ENCODE measurements at places on chromosomes 4 and X.

- peak; percentile 84 for DNase-seq
Observed at GRCh38 chr4:186725469-186726425, 2.1 kb upstream of the FAT1 start.

DNA sequence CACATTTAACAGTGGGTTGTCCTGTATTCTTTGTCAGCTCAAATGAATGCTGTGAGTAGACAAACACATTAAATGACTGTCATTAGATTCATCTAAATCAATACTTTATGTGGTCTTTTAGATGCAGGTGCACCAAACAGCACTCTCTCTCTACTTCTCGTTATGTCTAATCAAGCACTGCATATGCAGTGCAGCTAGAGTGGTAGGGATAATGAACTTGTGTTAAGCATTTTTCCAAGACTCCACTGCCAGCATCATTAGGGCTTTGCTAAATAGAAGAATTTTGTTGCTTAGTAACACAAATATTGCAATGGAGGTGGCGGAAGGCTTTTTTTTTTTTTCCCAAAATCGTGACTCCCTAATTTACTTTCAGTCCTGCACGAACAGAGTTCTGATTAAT is 447.0 kb upstream of the GALNT7 start:
- DNase-seq = no peak

GRCh38 chr4:112141366-112142138 is 3.7 kb upstream of the FAM241A start:
- DNase-seq = no peak

GRCh38 chrX:20029728-20030127 is 38.9 kb upstream of the BCLAF3 start:
- DNase-seq = no peak

GRCh38 chr4:110412354-110413065 is 63.4 kb upstream of the ENPEP start:
- no peak for DNase-seq

GRCh38 chr4:143225167-143225566 is 40.5 kb downstream of the USP38 start:
- DNase-seq = no peak

GRCh38 chr4:105057370-105058105 is 89.1 kb upstream of the TET2 start:
- no peak for DNase-seq

DNA sequence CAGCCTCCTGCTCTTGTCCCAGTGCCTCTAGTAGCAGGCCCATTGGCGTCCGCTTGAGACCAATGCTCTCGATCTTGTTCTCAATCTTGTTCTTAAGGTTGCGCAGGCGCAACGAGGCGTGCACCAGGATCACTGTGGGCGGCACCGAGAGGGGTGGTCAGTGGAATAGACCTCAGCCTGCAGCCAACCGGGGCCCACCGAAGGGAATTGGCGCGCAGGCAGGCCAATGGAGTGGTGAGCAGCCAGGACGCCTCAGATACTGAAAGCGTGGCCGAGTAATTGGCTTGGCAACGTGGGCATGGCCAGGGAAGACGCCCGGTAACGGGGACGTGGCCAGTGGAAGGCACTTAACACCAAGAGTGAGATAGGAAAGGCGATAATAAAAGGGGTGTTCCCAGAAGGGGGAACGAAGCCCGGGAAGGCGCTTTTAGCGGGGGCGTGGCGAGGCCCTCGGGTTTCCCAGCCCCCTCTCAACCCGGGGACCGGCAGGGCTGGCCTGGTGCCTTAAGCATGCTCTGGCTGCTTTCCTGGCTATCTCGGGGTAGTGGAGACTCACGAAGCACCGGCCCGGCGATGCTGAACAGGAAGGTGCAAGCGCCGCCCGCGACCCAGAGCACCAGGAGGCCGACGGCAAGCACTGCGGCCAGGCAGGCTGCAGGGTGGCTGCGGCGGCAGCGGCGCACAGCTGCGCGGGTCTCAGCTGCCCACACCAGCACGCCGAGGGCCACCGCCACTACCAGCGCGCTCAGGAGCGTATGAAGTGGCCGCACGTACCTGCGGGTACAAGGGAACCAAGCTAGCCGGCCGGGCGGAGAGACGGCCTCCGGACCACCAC is 1.7 kb downstream of the PRAF2 start:
- peak; percentile 62 for DNase-seq

DNA sequence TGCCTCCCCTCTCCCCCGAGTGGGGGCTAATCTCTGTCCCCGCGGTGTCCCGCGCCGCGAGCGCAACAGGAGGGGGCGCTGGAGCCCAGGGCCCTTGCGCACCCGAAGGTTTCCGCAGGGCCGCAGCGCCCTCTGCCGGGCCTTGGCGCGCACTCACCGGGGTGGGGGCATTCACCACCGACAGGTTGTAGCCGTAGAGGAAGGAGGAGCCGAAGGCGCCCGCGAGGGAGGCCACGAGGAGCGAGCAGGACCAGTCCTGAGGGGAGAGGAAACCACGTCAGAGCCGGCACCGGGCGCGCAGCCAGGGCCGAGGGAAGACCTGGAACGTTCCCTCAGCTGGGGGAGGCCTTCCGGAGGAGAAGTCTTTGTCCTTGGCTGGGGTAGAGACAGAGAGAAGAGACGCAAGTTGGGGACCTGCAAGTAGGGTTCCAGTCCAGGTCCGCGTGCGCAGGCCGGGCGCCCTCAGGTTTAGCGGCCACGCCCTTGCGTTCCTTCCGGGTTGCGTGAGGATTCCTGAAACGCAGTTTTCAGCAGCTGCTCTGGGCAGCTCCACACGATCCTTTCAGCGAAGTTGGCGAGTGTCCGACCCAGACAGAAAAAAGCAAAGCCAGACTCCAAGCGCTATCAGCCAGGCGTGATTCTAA is 2.4 kb downstream of the SLC2A9 start:
- peak; percentile 90 for DNase-seq

- no peak for DNase-seq
Observed at GRCh38 chr4:150217808-150218207, 139.6 kb downstream of the DCLK2 start.

DNA sequence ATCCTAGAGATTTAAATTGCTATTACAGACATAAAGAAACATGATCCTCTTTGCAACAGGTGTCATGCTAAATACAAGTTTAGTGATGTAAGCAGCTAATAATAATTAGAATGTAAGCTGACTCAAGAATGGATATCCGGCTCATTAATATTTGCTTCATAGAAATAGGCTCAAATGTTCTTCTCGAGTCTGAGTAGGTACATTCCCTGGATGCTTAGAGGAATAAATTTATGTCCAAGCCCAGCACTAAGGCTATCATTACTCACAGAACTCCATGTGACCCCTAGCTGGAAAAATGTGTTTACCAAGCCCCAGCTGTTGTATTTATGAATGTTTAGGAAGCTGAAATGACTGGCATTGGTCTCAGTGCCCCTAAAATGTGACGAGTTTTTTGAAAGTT is 87.6 kb upstream of the TSPAN7 start:
- DNase-seq = no peak
